ENCODE measurements at places on chromosomes 16 and 17. TPM values are rescaled to one million over a fixed set of nuclear protein-coding genes. Genes with fewer than 3 reads are reported as not detected.

DNA sequence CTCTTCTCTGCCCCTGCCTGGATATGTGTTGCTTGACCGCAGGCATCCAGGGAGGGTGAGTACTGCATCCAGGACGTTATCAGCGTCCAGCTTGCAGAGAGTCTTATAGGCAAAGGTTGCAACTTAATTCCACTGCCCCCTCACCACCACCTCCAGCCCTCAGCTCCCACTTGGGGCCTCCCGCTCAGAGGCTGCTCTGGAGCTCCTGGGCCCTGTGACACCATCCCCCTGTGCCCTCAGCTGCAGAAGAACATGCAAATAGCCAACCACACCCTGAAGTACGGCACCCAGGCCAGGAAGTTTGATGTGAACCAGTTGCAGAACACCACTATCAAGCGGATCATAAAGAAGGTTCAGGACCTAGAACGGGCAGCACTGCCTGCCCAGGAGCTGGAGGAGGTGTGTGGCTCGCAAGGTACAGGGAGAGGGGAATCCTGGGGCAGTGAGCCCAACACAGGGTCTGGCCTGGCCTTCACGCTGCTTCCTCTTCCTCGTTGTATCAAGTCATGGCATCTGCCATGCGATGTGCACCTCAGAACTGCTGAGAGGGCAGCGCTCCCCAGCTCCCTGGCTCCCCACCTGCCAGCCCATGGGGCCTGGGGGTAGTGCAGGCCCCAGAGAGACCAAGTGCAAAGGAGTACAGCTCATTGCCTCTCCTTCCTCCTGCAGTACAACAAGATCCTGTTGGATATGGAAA is 9.6 kb downstream of the ACE start:
- peaks cover 2% of the 10 kb centered on the region for H3K27me3 ChIP-seq
- no peak overlapping the region for H3K4me3 ChIP-seq
- H3K27ac ChIP-seq = no peak overlapping the region
- H3K4me1 ChIP-seq = no peaks in the 10 kb centered on the region

DNA sequence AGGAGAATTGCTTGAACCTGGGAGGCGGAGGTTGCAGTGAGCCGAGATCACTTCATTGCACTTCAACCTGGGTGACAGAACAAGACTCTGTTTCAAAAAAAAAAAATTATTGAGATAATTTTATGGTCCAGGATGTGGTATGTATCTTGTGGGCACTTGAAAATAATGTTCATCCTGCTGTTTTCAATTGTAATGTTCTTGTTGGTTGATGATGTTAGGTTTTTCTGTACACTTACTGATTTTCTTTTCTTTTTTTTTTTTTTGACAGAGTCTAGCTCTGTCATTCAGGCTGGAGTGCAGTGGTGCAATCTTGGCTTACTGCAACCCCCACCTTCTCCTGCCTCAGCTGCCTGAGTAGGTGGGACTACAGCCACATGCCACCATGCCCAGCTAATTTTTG is 29.7 kb downstream of the TBX21 start:
- H3K4me1 ChIP-seq = no peaks in the 10 kb centered on the region
- no peak overlapping the region for H3K4me3 ChIP-seq
- H3K36me3 ChIP-seq = no peaks in the 10 kb centered on the region
- H3K27me3 ChIP-seq = peaks cover 2% of the 10 kb centered on the region
- no peak for DNase-seq
- no peak overlapping the region for H3K27ac ChIP-seq

GRCh38 chr16:4090351-4090851 is 25.8 kb downstream of the ADCY9 start:
- H3K27me3 ChIP-seq = no peaks in the 10 kb centered on the region
- peak overlapping the region; percentile 45 for H3K27ac ChIP-seq
- no peak overlapping the region for H3K4me3 ChIP-seq
- peak; percentile 69 for DNase-seq
- H3K4me1 ChIP-seq = peaks cover 46% of the 10 kb centered on the region

DNA sequence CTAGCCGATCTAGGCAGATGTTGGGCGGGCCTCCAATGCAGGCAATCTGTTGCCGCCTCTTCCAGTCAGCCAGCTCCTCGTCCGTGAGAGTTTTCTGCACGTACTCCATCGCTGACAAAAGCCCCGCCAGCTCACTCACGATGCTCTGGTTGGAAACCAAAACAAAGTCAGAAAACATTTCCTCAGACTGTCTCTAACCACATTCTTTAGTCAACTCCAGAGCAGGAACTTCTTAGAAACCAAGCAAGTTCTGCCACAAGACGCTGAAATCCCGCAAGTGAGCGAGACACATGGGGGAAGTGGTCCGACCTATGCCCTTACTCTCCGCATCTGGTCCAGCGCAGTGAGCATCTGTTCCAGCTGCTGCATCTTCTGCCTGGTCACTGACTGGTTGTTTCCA is 49.1 kb downstream of the STAT5A start:
- H3K27ac ChIP-seq = no peak overlapping the region
- H3K36me3 ChIP-seq = peaks cover 75% of the 10 kb centered on the region
- no peaks in the 10 kb centered on the region for H3K27me3 ChIP-seq
- H3K4me1 ChIP-seq = no peaks in the 10 kb centered on the region

DNA sequence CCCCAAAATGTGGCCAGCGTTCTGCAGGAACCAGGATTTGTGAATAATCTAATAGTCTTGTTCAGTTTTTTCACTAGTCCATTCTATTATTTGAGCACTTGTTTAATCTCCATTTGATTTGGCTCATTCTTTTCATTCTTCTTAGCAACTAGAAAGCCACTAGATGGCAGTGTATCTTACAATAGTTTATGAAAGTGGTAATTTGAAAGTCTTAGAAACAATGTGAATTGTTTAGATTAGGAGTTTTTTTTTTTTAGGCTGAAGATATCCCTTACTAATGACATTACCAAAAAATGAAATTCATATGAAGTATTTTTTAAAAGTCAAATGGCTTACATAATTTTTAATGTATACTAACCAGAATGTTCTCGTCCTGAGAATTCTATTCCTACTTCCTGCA is 6.7 kb downstream of the ERI2 start:
- H3K4me1 ChIP-seq = no peaks in the 10 kb centered on the region
- no peaks in the 10 kb centered on the region for H3K27me3 ChIP-seq
- H3K36me3 ChIP-seq = peaks cover 12% of the 10 kb centered on the region
- no peak overlapping the region for H3K4me3 ChIP-seq
- no peak overlapping the region for H3K27ac ChIP-seq

DNA sequence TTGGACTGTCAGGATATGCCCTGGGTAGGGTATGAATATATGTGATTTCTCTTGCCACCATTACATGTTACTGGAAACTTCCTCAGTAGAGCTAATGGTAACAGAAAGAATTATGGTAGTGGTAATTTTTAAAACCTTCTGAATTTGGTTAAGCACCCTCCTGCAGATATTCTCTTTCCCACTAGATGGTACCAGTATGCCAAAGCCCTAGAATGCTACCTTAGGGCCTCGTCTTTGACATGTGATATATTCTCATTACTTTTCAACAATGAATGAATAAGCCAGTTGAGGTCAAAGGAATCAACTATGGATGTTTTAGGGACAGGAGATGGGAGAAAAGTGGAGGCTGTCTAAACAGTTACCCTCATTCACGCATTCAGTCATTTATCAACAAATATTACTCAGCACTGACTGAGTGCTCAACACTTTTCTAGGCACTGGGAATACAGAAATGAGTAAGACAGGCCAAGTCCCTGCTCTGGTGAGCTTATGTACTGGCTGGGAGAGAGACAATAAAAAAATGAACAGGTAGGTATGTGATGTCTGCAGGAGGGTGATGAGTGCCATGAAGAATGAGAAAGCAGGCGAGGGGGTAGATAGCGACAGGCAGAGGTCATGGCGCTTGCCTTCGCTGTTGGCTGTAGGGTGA is 14.7 kb downstream of the CDH13 start:
- no peak for DNase-seq
- H3K4me1 ChIP-seq = peaks cover 6% of the 10 kb centered on the region
- no peaks in the 10 kb centered on the region for H3K27me3 ChIP-seq
- H3K36me3 ChIP-seq = no peaks in the 10 kb centered on the region

DNA sequence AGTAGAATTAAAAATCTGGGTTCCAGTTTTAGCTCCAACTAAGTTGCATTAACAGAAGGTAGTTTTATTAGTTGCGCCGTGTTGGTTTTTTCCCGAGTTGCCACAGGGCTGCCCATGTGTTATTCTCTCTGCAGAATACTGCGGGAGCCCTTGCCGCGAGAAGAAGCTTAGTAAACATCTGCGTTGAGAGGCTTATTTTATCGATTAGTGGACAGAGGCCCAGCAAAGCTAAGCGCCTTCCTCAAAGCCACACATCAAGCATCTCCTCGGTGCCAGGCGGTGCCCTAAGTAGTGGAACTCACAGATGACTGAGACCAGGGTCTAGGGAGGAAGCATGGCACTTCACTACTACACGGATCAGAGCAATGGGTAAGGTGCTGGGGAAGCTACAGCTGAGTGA is 212.3 kb upstream of the IRX5 start:
- no peak for DNase-seq
- H3K36me3 ChIP-seq = no peaks in the 10 kb centered on the region
- H3K4me3 ChIP-seq = no peak overlapping the region
- H3K27ac ChIP-seq = no peak overlapping the region

DNA sequence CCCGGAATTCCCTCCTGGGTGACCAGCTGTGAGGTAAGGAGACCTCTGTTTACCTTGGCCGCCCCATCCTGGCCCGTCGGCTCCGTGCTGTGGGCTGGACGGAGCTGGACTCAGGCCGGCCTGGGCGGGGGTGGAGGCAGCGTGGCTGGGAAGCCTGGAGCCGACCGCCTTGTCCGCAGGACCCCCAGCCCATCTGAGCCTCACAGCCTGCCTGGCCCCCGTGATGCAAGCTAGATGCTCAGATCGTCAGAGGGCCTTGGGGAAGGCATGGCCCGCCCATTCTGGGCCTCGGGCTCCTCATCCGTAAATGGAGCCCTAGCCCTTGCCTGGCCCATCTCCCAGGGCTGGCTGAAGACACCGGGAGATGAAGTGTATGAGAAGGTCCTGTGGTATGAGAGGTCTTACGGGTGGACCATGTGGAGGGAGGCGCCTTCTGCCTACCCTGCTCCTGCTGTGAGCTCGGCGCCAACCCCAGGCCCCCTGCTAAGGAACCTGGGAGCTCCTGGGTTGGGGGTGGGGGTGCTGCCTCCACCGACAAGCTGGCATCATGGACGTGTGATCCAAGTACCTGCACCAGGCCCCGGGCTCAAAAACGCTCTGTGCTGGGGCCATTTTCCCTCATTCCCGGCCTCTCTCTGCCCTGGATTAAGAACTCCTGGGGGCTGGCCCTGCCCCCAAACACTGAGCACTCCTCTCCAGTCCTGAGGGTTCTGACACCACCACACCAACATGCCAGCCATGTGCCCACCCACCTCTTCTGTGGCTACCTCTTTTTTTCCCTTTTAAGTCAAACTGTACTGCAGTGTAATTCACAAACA is 5.4 kb upstream of the P2RX1 start:
- DNase-seq = no peak
- H3K36me3 ChIP-seq = no peaks in the 10 kb centered on the region
- H3K4me3 ChIP-seq = no peak overlapping the region

The HS3ST2 gene
- polyA plus RNA-seq = not detected

The C16orf92 gene
- polyA plus RNA-seq = not detected

All from muscle of leg (tissue), 16 donors.